CD4-positive, alpha-beta T cell treated with Interleukin-17A for 4 hours (primary cell): ENCODE measurements at places on chromosomes 5 and 9.

DNA sequence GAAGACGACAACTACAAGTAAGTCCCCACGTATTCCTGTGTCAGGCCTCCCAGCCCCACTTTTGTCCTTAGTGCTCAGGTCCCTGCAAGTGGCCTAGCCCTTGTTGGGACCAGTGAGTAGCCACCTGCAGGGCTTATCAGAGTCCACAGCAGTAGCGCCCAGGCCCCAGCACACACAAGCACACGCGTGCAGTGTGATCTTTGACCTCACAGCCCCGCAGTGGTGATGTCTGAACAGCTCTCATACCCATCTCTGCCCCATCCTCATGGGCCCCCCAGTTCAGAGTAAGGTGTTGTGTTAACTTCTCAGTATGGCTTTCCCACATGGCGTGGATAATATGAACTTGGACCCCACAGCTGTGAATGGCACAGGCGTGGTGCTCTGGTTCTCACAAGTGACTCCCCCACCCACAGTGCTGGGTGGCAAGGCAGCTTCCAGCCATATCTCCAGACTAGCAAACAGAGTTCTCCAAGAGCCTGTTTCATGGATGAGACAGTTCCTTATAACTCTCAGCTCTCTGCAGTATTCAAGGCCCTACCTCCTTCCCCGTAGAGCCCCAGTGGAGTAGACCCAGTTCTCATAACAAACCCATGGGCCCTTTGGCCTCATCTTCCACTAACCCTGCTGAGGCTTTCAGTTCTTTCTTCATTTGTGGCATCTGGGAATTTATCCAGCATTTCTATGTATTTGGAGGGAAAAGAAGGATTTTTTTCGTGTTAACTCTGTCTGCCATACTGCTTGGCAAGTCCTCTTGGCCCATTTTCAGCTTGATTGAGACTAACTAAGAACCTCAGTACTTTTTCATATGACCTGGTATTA, 46.5 kb upstream of the ANGPTL2 start:
- no peak for DNase-seq

DNA sequence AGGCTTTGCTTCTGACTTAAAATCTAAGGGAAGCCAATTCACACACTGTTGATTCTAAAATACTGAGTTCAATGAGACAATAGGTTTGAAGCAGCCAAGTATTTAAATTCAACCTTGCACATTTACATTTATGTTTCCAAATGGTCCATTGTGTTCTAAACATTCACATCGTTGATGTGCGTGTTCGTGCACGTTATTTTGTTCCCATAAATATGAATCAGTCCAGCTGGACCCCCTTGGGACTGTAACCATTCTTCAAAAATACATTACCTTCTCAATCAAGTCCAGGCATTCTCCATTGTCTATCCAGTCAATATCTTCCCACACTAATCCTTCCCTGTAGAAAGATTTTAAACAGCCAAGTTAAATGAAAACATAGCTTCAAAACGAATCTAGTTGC, 146.4 kb upstream of the RETREG1 start:
- no peak for DNase-seq

DNA sequence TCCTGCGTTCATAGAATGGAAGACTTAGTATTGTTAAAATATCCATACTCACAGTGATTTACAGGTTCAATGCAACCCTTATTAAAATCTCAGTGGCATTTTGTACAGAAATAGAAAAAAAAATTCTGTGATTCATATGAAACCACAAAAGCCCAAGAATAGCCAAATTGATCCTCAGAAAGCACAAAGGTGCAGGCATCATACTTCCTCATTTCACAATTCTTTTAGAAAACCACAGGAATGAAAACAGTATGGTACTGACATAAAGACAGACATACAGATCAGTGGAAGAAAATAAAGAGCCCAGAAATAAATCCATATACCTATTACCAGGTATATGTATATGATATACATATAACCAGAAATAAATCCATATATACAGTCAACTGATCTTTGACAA, 86.8 kb upstream of the MEGF10 start:
- no peak for DNase-seq

- DNase-seq: no peak
These were observed 142.7 kb downstream of the PAX5 start for GRCh38 chr9:36891341-36891811.

GRCh38 chr9:128619127-128619526, 37.5 kb downstream of the DYNC2I2 start:
- DNase-seq: no peak

- DNase-seq: peak; percentile 18
These were observed at the start of gene PDE8B for GRCh38 chr5:77210091-77210963. PDE8B (plus strand) TSS chr5:77210680; CDS start chr5:77210926, 246 bp downstream.

GRCh38 chr9:3181049-3181953, 337.4 kb upstream of the PUM3 start:
- peak; percentile 47 for DNase-seq

GRCh38 chr5:134879456-134879855, 5.3 kb downstream of the TXNDC15 start:
- DNase-seq: no peak

DNA sequence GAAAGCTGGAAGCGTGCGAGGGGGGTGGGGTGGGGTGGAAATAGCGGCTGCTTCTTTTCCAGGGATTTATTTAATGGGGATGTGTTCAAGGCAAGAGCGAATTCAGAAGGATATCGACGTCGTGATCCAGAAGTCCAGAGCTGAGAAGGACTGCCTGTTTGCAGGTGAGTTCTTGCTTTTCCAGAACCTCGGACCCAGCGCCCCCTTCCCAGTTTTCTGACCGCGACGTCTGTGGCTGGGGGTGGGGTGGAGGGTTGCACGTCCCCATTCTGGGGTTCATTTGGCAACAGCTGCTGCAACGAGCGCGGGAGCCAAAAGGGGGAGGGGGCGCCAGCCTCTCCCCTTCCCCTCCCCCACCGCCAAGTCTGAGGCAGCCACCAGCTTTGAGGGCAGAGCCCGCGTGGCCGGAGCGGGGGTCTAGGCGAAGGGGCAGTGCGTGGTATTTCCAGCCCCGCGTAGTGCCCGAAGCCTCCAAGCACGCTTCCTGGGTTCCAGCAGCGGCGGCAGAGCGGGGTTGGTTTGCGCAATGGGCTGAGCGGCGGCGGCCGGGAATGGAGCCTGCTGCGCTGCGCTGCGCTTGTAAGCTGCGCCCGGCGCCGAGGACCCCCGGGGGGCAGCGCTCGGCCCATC, 701 bp downstream of the PARP8 start:
- peak; percentile 67 for DNase-seq

DNA sequence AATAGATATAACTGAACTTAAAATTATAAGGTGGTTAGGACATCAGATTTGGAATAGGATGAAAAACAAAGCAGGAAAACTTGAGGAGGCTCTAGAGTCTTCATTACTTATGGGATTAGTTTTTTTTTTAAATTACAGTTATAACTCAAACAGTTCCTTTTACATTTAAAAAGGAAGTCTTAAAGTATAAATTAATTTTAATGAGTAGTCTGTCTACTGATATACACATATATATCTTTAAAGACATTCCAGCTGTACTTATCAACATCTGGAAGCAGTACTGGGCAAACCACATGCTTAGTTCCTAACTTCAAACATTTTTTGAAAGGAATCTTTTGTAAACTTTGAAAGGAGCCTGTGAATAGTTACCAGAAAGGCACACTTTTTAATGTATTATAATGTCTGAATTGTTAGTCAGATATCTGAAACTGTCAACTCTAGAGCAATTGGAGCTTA, 6.0 kb downstream of the ACTBL2 start:
- DNase-seq: no peak

GRCh38 chr5:10545084-10545483, 18.8 kb upstream of the ANKRD33B start:
- DNase-seq: no peak

DNA sequence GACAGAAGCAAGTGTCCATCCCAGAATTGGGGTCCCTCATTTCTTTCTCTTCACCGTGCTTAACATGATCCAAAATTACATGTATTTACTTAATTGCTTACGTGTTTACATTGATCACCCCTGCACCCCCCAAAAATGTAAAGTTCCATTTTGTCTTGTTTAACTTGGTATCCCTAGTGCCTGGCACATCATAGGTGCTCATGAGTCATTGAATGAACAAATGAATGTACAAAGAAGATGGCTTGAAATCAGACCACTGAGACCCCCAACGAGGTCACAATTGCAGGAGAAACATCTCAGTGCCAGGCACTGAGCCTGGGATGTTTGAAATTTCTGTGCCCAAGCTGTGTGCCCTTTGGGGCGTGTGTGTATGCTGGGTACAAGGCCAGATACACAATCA, 45.2 kb upstream of the NDFIP1 start:
- no peak for DNase-seq

DNA sequence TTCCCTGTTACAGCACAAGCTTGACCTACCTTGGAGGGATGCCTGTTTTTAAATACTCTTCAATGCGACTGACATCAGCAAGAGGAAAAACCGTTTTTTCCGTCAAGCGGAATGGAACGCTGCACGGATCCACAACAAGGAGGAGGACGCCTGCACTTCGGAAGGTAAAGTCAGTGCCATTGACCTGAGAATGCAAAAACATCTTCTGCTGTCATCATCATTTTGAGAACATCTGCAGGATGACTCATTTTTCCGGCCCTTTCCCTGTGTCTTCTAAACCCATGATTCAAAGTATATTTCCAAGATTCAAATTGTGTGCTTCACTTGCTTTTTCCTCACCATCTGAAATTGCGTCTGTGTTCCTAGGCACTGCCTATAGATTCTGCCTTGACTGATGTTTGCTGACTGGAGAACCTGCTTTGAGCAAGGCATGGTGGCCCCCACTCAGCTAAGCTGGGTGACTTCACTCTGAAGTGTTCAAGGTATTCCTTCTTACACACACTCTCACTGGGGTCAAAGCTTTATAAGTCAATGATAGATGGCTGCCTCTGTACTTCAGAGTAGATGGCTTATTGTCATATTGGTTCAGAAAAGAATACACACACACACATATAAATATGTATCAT, 78.1 kb downstream of the CEMIP2 start:
- DNase-seq: no peak

- DNase-seq: no peak
These were observed 48.2 kb upstream of the ZNF169 start for GRCh38 chr9:94210616-94211603.

- DNase-seq: no peak
These were observed 92.9 kb upstream of the PIK3R1 start for GRCh38 chr5:68122439-68123328.

DNA sequence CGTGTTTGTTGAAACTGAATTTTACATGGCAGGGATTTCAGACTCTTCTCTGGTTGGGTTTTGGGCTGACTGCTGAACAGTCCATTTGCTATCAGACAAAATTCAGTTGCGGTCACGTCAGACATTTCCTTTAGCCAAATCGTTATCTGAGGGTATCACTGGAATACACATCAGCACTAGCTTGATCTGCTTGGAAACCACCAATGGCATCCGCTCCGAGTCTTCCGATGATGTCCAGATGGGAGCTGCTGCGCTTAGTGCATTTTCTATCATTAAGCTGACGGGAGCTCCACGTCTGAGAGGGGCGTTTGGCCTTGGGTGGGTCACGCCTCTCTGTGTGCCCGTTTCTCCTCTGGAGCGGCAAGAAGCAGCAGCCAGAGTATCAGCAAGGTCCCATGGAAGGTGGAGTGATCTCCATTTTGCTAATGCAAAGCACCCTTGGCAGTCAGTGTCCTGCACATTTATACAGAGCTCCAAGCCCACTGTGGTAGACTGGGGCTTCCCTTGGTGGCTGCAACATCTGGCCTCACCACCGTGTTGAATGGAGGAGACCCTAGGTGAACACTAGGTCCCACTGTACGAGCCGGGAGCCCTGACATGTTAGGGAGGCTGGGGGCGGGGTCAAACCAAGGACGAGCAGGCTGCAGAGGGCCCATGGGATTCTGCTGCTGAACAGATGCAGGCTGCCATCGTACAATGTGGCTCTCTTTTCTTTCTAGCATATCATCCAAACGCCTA, 134.6 kb upstream of the PHYKPL start:
- DNase-seq: no peak

DNA sequence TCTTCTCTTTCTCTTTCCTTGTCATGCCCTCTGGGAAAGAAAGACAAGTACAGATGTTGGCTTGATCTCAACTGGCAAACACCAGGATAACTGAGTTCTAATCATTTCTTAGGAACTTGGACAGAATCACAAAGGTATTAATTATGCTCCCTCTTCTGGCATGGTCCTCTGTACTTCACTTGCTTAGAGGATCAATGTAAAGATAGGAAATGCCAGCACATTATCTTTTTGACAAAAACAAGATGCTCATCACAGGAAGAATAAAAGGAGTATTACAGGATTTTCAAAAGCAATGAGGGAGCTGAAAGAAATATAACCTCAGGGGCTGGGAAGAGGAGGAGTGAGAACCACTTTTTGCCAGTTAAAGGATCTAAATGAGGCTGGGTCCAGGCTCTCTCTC, 70.6 kb downstream of the LHFPL2 start:
- DNase-seq: no peak

DNA sequence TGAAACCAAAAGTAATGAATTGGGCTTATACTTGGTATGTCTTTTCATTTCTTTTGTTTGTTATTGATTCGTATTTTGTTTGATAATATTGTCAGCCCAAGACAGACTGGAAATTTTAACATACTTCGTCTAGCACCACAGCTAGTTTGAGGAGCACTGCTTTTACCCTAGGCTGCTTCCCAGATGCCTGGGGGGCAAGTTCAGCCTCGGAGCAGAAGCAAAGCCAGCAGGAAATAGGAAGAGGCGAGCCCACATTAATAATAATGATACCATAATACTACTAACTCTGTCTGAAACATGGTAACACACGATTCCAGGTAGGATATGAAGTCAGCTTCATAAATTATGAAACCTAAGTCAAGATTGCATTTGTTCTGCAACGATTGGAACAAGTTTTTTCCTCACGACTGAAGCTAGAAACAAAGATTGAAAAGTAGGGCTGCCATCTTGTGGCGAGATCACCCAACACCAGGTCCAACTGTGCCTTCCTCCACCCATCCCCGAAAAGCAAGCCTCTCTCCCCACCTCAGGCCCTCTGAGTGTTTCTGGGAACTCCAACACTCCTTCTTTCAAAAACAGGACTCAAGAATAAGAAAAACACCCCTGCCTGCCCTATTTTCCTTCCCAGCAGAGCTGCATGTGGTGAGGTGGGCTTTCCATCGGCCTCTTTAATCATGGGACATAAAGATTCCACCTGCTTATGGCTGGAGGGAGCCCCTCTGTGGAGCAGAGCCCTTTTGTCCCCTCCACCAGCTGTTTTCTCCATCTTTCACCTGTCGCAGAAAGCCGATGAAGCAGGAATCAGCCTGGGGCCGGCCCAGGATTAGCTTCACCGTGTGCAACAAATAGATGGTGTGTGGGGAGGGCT, 236.4 kb downstream of the CAAP1 start:
- DNase-seq: no peak
